RPMI8226 (cell line): ENCODE measurements at places on chromosomes 12 and 14.

- no peak for DNase-seq
Measured at GRCh38 chr14:85058150-85058549, 471.8 kb upstream of the FLRT2 start.

DNA sequence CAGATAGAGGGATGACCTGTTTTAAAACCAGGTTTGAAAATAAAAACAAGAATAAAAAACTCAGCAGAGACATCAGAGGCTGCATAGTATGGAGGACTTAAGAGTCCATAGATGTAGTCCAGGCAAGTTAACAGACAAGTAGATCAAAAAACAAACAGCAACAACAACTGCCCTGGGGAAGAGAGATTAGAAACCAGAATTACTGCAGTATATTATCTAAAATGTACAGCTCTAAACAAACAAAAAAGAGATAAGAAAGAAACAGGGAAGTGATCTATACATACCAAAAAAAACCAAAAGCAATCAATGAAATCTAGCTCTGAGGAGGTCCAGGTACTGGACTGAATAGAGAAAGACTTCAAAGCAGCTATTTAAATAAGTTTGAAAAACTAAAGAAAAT is 48.8 kb downstream of the ACSM4 start:
- DNase-seq, result no peak

- no peak for DNase-seq
Measured at GRCh38 chr12:54383041-54383609, 1.4 kb downstream of the ZNF385A start.

DNA sequence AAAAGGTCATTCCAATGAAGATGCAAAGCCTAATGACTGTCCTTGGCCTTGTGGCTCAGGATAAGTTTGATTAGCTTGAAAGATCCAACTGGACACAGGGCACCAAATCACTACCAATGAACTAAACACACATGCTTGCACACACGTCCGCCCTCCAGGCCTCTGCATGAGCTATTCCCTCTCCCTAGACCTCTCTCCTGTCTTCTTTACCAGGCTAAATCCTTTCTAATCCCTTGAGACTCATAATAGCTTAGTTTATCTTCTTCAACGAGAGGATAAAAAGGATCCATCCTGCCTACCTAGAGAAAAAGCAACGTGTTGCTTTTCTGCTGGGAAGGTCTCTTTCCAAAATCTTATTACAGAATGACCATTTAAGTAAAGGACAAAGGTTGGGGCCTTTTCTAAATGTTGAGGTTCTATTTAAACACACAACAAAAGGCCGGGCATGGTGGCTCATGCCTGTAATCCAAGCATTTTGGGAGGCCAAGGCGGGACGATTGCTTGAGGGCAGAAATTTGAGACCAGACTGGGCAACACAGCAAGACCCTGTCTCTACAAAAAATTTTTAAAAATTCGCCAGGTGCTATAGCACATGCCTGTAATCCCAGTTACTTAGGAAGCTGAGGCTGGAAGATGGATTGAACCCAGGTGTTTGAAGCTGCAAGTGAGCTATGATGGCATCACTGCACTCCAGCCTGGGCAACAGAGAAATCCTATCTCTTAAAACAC is 22.4 kb downstream of the PXN start:
- no peak for DNase-seq

DNA sequence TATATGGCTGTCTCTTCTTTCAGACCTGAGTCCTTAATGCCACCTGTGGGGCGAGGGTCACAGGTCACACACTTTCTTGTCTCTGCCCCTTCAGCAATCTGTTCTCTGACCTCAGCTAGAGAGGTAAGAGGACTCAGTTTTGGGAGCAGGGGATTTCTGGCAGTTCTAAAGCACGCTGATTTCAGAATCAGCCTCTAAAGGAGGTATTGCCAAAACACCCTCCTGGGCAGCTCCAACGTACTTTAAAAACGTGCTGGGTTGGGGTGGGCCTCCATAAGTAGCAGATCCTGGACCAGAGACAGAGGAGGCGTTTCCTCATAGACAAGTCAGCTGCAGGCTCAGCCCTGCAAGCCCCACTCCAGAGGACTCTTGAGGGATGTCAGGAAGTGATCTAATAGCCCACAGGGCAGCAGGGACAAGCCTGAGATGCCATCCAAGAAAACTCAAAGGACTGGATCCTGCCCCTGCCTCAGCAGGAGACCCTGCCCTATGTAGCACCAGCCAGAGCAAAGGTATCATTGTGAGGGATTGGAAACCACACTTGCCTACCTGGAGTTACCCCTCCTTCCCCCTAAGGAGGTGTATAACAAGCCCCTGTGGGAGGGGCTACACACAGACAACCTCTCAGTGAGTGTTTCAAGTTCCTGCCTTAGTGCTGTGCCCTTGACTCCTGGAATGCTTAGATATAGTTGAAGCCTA is 8.5 kb downstream of the CTDSP2 start:
- DNase-seq, result peak; percentile 75

GRCh38 chr14:103692159-103692558 is 23.1 kb downstream of the XRCC3 start:
- no peak for DNase-seq

GRCh38 chr14:90837355-90837754 is 21.1 kb upstream of the TTC7B start:
- no peak for DNase-seq

- no peak for DNase-seq
Measured at GRCh38 chr14:103313704-103314103, 20.3 kb upstream of the EIF5 start.

DNA sequence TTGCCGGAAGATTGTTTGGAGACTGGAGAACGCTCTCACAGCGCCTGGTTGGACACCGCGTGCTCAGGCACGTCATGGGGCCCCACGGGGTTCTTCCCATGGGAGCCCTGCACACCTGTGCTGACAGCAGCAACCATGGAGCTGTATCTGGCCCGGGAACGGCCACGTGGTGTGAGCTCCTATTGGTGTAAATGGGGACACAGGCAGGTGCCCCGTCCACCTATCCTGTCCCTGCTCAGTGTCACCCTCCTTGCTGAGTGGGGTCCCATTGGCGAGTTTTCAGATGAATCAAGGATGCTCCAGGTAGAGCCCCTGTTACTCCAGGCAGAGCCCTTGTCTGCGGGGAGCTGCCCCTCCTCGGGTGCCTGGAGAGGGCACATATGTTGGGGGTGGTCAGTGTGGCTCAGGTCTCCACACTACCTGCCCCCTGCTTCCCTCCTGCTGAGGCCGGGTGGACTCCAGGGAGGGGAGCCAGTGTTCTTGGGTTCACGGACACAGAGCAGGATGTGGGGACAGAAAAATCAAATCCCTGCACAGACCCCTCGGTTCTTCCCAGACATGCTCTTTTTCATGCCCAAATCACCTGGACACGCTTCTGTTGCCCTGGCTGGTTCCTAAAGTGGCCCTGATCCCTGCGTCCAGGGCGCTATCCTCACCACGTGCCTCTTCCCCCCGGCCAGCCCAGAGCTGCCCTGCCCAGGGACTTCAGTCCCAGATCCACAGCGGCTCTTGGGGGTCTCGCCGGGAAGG is 250.1 kb downstream of the ADGRD1 start:
- DNase-seq, result no peak

DNA sequence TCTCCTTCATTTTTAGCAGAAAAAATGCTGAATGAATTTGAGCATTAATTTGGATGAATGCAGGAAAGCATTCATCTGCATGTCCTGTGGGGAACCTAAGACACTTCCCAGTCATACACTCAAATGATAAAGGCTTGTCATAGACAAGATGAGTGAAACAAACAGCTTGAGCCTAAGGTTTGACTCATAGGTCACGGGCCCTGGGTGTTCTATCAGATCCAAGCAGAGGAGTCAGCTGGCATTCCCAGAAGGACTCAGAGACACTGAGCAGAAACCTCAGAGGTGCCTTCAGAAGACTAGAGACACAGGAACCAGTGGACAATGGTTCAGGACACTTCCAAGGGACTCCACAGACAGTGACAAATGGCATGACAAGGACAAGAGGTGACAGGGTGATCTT is 183.9 kb downstream of the NTF3 start:
- DNase-seq, result no peak

DNA sequence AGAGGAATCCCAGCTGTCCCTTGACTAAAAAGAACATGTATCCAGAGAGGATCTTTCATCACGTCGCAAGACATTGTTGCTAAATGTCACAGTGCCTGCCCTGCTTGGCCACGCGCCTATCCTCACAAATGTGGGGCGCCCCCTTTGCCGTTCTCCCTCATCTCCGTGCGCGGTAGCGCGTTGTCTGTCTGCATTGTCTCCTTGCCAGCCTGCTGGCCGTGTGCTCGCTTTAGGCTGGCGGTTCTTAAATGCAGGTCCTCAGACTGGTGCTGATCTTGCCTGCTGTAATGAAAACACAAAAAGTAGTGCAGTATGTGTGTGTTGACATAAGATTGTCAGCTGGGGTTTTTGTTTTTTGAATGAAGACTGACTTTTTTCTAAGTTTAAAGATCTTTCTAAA is 198.2 kb upstream of the RGS6 start:
- no peak for DNase-seq
